ENCODE measurements at places on chromosomes 1 and 21.

DNA sequence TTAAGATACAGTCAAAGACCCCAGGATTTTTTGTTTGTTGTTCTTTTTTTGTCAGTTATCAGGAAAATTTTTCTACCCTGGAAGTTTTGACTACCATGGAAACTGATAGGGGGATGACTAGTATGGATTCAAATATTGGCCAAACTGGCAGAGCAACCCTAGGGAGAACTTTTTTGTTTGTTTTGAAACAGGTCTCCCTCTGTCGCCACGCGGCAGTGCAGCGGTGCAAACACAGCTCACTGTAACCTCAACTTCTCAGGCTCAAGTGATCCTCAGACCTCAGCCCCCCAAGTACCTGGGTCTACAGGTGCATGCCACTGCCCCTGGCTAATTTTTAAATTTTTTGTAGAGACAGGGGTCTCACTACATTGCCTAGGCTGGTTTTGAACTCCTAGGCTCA lies 46.6 kb downstream of the TOR3A start:
- DNase-seq = no peak

- no peak for DNase-seq
Observed at GRCh38 chr1:26861889-26862378, 1.0 kb upstream of the SFN start.

GRCh38 chr1:239387304-239388158 lies 1.2 kb downstream of the CHRM3 start:
- peak; percentile 50 for DNase-seq

- no peak for DNase-seq
Observed at GRCh38 chr1:219247441-219247840, 73.8 kb downstream of the LYPLAL1 start.

DNA sequence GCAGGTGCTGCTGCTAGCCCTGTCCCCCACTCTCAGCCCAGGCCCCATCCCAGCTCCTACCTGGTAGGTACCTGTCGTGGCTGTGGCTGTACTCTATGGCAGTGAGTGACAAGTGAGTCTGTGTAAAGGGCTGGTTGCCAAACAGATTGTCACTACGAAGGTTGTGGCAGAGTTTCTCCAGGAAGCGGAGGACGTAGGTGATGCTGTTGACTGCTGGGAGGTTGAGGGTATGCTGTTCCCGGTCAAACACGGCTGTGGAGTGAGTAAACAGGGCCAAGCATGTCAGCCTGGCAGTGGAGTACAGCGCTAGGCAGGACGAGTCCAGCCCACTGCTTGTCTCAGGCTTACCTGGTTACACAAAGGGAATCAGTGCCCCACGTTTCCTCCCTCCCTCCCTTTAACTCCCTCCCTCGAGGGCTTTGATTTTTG lies 24.8 kb upstream of the SLFNL1 start:
- DNase-seq = no peak

GRCh38 chr1:248842781-248843331 lies 4.8 kb downstream of the ZNF672 start:
- no peak for DNase-seq

GRCh38 chr1:2072109-2072806 lies 22.0 kb downstream of the PRKCZ start:
- no peak for DNase-seq

DNA sequence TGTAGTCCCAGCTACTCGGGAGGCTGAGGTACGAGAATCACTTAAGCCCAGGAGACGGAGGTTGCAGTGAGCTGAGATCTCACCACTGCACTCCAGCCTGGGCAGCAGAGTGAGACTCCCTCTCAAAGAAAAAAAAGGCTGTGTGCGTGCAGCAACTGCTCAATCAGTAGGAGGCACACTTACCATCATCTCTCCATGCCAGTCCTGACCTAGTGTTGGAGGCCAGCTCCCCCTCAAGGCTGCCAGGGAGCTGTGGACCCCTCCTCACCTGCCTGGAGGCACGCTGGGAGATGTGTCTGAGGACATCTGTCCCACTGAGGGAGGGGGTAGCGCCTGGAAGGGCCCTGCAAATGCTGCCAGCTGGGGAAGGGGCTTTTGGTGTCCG lies 11.9 kb downstream of the RPS6KA1 start:
- DNase-seq = no peak

DNA sequence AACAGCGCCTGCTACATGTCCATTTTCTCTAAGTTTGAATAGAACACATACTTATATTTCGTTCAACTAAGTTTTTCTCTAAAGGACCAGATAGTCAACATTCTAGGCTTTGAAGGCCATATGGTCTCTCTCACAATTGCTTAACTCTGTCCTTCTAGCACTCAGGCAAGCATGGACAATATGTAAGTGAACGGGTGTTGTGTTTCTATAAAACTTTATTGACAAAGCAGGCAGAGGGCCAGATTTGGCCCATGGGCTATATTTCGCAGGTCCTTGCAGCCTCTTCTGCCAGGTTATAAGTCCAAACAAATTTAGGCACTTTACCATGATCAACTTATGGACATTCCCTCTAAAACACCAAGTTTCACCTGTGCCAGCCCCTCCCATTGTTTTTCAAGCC lies 21.1 kb downstream of the KLHDC7A start:
- no peak for DNase-seq

DNA sequence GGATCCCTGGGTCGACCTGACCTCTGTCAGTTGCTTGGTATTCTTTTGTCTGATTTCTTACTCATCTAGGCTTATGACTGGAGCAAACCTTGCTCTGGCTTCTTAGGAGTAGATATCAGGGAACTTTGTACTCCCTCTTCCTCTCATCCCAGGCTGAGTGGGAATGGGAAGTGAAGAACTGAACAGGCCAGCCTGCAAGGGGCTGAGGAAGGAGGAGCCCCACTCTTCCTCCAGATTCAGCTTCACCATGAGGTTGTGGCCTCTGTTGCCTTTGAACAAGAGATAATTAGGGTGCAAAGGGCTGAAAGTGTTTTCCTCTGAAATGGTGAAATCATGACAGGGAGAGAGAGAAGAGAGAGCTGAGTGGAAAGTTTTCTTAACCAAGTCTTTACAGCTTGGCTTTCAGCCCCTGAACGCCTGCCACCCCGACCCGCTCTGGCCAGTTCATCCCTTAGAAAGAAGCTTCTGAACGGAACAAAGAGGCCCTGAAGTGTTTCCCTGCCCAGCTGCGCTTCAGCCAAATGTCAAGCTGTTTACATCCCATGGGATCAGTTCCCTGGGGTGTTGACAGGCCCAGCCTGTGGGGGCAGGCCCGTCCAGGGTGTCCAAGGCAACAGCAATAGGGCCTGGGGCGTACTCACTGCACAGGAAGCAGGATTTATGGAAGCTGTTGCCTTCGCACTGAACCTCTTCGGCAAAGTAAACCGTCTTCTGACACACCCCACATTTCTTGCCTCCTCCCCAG lies 11.2 kb downstream of the CSRP1 start:
- no peak for DNase-seq

DNA sequence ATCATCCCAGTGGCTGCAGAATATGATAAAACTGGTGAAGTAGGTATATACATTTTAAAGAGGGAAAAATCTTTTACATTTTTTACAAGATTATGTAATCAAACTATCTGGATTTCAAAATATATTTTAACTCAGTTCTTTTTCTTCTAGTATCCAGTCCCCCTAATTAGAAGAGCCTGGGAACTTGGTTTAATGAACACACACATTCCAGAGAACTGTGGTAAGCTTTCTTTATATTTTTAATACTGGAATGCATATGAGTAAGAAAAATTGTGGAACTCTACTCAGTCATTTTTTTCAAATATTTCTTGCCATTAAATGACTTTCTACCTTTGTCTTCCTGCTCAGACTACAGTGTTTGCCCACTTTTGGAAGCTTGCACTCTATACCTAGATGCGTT lies 8.2 kb downstream of the ACADM start:
- no peak for DNase-seq

DNA sequence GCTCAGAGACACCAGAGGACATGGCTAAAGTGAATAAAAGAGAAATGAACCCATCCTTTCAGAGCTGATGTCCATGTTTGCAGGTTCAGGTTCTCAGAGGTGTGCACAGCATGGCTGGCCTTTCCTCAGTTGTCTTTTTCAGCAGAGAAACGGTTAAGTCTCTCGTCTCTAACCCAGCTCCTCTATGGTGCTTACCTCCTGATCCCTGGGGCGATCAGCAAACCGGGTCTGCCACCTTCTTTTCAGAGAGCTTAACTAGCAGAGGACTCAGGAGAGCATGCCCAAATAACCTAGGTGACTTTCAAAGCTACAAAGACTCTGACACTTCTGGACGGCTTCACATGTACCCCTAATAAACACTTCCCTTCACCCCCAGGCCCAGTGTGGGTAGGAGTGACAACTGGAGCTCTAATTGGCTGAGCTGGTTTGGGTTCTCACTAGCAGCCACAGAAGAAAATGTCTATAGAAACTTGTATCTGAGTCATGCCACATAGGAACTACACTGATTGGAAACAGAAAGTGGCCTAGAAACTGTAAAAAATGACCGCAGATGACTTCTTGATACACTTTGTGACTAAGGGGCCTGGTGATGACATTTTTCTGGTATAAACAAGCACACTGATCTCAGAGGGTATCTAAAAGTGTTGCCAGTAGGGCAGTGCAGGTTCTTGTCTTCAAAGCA lies at the start of gene AIM2:
AIM2 (minus strand) TSS at position 329 of the 682 bp plus-strand sequence. CDS start 3,267 bp downstream, outside the sequence.
- peak; percentile 89 for DNase-seq

DNA sequence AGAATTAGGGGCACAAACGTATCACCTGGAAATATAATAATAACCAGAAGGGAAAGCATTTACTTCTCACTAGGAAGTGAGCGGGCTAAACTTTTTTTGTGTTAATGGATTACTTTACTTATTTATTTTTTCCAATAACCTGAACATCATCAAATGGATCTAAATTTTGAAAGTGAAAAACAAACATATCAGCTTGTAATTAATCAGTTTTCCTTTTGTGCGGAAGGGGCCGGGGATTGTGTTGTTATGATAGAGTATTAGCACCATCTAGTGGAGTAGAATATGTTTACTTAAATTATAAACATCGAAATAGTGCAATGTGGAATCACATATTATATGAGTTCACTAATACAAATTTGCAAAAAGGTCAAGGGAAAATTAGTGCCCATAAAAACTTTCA lies 9.0 kb downstream of the CFH start:
- DNase-seq = no peak

DNA sequence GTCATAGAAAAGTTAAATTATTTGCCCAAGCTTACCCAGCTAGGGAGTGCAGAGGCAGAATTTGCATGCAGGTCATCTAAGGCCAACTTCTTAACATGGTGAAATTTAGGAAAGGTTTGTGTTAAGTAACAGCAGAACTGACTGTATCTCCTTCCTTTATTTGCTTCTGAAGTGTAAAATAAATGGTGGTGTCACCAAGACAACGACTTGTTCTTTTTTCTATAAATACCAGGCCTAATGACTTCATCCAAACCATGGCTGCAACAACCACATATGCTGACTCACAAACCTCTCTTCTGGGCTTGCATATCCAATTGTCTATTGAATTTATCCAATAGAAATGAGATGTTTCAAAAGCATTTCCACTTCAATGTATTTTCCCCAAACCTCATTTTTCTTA lies 19.1 kb downstream of the COL24A1 start:
- DNase-seq = no peak

GRCh38 chr21:21034036-21034435 lies 35.8 kb downstream of the NCAM2 start:
- DNase-seq = no peak

DNA sequence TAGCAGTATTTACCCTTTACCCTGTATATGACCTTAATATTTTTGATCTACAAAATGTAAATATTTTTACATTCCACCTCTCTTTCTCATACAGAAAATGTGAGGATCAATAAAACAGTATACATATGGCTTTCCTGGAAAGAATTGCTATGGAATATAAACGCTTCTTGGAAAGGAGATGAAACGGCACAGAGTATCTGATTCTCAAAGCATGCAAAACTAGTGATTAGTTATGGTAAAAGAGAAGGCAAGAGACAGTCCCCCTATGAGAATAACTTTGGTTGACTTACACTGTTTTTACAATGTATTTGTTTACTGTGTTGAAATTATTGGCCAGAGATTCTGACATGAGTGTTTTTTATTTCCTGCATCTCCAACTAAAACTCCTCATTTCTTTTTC lies 204.6 kb upstream of the C21orf91 start:
- DNase-seq = no peak

DNA sequence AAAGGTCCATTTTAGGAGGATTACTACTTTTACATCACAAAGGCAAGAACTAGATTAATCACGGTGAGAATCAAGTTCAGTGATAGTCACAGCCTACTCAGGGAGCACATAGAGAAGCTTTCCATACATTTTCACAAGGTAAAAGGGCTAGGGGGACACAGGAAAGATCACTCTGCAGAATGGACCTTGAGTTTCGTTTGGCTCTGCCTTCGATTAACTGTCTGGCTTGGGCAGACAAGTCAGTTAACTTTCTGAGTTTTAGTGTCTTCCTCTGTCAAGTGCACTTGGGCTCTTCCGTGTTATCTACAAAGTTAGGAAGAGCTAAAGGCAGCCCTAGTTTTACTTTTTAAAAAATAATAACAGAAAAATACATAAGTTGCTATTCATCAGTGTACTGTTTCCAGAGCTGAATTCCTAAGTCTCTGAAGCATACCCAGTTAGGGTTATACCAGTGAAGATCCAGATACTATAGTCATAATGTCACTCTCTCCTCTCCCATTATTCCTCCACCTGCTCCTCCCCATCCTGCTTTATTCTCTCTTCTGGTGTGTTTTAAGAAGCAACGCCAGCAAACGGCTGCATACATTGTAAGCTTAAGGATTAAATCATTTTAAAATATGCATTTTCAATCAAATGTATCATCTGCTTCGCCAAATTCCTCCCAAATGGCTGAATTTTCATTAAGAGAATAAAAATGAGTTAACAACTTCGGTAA lies 1.7 kb downstream of the CEP170 start:
- DNase-seq = no peak

DNA sequence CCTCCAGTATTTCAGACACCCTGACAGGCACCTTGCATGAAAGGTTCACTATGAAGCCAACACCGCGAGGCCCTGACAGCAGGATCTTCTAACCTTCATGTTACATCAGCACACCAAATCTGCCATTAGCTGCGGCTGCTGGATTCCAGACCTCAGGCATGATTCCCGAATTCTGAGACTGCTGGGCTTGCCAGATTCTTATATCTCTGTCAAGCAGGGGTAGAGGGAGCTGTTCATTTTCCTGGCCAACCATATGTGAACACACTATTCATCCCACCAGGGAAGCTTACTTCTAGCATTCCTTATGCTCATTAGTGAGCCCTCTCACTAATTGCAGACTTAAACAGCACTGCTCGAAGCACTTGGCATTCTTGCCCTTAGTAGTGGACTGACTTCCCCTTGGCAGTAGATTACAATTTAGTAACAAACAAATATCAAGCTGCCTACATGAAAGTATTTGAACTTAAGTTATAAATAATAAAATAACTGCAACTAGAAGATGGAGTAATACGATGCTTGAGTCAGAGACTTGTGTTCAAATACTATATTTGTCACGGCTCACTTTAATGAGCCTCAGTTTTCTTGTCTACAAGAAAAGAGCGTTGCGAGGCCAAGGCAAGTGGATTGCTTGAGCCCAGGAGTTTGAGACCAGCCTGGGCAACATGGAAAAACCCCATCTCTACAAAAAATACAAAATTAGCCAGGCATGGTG lies 43.3 kb downstream of the NID1 start:
- no peak for DNase-seq
